Stimulated activated CD4-positive, alpha-beta T cell treated with anti-CD3 and anti-CD28 coated beads, Interleukin-4, amount 100 ng/mL, for 24 hours (primary cell): ENCODE measurements at places on chromosomes 6 and 20.

GRCh38 chr6:54710456-54710855, 136.1 kb upstream of the FAM83B start:
- DNase-seq: no peak

GRCh38 chr6:125668071-125668470, 81.4 kb upstream of the HEY2 start:
- DNase-seq: no peak

GRCh38 chr6:37171970-37172812, 2.2 kb downstream of the PIM1 start:
- DNase-seq: peak; percentile 91

GRCh38 chr6:8879334-8879733, 444.0 kb upstream of the SLC35B3 start:
- DNase-seq: no peak
